Stimulated activated CD8-positive, alpha-beta memory T cell treated with anti-CD3 and anti-CD28 coated beads, Interleukin-4, amount 100 ng/mL, for 4 hours (primary cell): ENCODE measurements at places on chromosomes 3 and 15.

GRCh38 chr3:47427866-47428265, 47.0 kb downstream of the PTPN23 start:
- DNase-seq = no peak

- DNase-seq = no peak
Measured at GRCh38 chr15:64875641-64876223, 34.0 kb downstream of the PLEKHO2 start.

- no peak for DNase-seq
Measured at GRCh38 chr3:141426404-141427034, 58.2 kb downstream of the ZBTB38 start.

GRCh38 chr3:195556390-195556789, 13.3 kb upstream of the PPP1R2 start:
- DNase-seq = no peak

- DNase-seq = no peak
Measured at GRCh38 chr3:284322-284721, 87.8 kb downstream of the CHL1 start.

- no peak for DNase-seq
Measured at GRCh38 chr15:89332446-89332845, 2.2 kb downstream of the POLG start.

DNA sequence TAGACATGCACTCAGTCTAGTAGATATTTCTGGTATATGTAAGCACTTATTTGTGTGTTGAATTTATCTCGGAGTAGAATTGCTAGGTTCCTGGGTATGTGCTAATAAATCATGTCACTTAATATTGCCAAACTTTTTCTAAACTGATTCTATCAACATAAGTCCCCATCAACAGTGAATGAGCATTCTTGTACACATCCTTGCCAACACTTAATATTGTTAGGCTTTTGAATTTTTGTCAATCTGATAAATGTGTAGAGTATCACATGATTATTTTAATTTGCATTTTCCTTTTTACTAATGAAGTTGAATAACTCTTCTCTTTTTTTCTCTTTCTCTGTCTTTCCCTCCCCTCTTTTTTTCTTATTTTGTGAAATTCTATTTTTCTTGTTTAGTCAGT, 33.3 kb upstream of the CEMIP start:
- no peak for DNase-seq

DNA sequence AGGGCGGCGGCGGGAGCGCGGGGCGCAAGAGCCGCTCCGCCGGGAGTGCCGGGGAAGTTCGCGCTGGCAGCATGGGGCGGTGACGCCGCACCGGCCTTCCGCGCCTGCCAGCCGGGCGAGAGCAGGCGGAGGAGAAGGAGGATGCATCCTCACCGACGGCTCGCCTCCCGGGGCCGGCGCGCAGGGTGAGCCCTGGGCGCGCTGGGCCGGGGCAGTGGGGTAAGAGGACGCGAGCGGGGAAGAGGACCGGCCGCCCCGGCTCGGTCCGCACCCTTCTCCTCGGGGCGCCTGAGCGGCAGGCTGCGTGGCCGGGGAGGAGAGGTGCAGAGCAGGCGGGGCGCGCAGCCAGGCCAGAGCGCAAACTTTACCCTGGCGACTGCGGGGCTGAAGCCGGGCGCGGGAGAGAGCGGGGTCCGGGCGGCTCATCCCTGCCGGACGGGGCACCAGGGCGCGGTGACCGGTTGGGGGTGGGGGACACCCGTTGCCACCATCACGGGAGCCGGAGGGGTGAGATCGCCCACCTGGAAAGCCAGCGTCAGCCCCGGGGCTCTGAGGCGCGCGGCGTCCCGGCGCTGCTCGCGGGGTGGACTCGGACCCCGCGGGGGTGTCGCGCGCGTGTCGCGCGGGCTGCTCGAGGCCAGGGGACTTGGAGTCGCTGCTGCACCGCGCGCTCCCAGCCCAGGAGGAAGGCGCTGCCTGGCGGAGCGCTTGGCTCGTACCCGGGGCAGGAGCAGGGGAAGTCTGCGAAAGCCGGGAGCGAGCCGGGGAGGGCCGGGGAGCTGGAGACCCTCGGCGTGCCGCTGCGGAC, 542 bp downstream of the GABRA5 start:
- no peak for DNase-seq

GRCh38 chr3:177334803-177335202, 137.5 kb upstream of the TBL1XR1 start:
- DNase-seq = no peak

- DNase-seq = no peak
Measured at GRCh38 chr3:156728267-156728985, 54.0 kb downstream of the TIPARP start.

DNA sequence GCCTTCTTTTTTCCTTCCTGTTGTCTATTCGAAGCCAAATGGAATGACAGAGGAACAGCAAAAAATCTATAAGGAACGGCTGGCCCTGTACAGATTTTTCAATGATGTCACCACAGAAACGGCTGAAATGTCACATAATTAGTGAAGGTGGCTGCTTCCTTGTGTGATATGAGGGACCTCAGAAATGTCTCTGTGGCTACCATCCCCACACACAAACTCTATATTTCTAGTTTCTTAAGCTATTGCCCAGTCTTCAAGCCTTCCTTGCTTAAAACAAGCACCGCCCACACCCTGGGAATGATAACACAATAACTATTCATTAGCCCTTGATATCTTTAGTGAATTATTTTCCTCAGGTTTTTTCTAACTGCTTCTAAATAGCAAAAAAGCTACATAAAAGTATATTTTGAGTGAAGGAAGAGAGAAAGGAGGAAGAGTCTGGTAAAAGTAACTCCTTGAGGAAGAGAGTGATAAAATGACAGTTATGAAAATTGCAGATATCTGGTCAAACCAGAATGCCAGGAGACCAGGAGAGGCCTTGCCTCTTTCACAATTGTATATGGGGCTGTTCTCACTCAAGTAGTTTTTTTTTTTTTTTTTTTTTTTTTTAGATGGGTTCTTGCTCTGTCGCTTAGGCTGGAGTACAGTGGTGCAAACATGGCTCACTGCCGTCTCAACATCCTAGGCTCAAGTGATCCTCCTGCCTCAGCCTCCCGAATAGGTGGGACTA, 38.7 kb downstream of the FMN1 start:
- no peak for DNase-seq

- no peak for DNase-seq
Measured at GRCh38 chr15:91950631-91951329, 97.3 kb downstream of the SLCO3A1 start.

DNA sequence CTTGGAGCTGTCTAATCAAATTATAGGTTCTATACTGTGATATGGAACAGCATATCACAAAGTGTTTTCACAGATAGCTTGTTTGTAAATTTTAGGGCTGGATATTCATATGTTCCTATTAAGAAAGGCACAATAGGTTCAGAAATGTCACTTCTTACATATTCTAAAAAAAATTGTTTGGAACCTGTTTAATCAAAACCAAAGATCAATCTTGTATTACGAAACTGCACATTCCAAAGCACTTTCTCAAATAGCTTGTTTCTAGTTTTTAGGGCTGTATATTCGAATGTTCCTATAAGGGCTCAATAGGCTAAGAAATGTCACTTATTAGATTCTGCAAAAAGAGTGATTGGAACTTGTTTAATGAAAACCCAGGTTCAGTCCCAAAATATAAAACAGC, 67.4 kb upstream of the OSBPL11 start:
- no peak for DNase-seq

GRCh38 chr15:79798311-79798710, 98.5 kb downstream of the MTHFS start:
- no peak for DNase-seq

- DNase-seq = no peak
Measured at GRCh38 chr3:32077260-32078084, 28.9 kb upstream of the GPD1L start.

GRCh38 chr3:154901278-154901677, 178.8 kb upstream of the MME start:
- DNase-seq = no peak

DNA sequence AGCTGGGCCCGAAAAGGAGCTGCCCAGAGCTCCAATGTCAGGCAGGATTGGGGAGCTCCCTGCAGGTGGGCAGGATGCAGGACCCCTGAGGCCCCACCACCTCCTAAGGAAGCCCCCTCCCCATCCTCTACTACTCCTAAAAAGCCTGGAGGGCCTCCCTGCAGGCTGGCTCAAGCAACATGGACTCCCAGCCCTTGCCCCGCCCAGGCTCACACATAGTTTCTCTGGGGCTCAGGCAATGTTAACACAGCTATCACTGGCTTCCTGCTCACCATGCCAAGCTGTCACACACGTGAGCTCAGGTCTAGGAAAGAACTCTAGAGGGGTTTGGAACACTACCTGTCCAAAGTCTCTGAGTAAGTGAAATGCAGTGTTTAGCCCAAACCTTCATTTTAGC, 65.4 kb upstream of the ZNF148 start:
- no peak for DNase-seq

GRCh38 chr3:68988740-68989139, 24.7 kb downstream of the EOGT start:
- no peak for DNase-seq

GRCh38 chr3:182121401-182121800, 409.7 kb downstream of the SOX2 start:
- DNase-seq = no peak

DNA sequence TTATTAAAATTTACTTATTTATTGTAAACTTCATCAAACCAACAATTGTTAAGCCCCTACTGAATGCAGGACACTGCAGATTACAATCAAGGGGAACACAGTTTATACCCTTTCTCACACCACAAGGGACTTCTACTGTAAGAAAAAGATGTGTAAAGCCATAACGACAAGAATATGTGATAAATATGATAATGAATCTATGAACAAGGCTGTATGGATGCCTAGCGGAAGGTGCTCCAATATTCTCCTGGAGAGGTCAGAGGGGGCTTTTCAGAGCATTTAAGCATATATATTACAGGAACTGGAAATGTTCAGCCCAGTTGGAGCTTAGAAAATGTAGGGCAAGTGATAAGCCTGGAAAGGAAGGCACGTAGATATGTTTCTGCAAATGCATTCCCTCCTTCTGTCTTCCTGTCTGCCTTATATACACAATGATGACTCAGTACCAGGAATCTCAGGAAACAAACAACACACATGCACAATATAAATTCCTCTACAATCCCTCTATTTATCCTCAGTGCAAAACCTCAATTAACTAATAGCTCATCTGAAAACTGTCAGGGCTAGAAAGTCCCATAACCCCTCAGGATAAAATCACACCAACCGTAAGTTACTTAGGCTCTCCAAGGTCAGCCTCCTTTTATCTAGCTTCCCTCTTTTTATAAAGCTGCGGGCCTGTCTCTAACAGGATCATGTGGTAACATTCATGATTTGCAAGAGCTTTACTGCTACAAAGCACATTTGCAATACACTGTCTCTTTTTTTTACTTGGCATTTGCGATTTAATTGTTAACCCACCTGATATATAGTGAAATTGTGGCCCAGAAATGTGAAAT, 393.1 kb downstream of the LPP start:
- no peak for DNase-seq

GRCh38 chr3:182393151-182393550, 400.2 kb upstream of the ATP11B start:
- DNase-seq = no peak

DNA sequence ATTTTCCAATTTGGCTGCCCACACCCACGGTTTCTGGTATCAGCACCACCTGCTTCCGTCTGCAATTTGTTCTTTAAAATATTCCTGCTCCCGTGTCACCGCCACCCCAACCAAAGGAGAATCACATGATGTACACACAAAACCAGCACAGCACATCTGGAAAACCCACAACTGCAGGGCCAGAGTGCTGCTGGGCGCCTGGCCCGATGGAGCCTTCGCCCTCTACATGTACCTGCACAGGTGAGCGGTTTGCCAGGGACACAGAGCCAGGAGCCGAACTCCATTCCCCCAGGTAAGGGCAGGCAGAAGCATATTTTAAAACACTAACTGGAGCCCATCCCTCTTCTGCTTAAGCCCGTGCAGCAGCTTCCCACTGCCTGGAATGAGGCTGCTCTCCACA, 75.6 kb downstream of the ADAMTS17 start:
- no peak for DNase-seq

DNA sequence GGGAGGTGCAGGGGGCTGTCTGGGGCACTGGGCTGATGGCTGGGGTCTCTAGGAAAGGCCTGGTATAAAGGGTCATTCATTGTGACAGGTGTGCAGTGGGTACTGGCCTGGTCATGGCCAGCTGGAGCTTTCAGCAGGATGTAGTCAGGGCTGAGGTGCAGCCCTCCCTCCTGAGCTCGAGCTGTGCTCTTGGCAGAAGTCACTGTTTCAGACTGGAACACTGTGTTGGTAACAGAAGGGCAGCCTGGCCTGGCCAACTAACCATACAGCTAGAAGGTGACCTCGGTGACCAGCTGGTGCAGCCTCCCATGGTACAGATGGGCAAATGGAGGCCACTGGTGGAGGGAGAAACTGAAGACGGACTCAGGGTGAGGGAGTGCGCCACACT, 34.4 kb upstream of the LCTL start:
- no peak for DNase-seq

- DNase-seq = no peak
Measured at GRCh38 chr3:140695361-140696061, 17.6 kb downstream of the TRIM42 start.

DNA sequence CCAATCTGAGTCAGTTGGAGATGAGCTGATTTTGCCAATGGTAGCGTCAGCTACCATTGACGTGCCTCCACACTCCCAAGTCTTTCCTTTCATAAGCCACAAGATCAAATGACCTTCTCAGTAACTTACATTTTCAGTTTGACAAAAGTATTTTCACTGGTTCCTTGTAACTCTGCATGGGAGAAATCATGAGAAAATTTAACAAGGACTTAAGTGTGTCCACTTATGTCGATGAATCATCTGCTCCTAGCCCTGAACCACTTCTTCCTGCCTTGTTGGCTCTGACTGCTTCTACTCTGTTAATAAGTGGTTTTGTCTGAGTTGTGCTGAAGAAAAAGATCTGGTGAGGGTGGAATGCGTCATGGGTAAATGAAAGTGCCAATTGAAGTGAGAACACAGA, 101.2 kb downstream of the NFKBIZ start:
- no peak for DNase-seq

DNA sequence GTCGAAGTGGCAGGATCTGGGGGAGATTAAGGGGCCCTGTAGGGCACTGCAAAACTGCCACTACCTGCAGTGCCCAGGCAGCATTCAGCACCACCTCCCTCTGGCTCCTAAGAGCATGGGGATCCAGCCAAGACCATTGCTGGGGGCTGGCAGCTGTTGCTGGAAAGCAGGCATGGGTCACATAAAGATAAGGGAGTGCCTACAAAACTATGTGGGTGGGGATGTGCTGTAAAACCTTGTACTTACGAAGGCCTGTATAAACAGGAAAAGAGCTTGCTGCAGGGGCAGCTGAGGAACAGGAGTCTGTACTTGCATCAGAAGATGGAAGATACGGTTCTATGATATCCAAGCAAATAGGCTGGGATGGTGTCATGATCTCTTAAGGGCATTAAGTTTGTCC, 27.1 kb downstream of the IL20RB start:
- no peak for DNase-seq

GRCh38 chr15:90003736-90004135, 2.6 kb downstream of the ZNF710 start:
- DNase-seq = no peak
